ENCODE measurements at places on chromosomes 16 and 17.

- DNase-seq = no peak
These were observed 22.2 kb downstream of the TRPV3 start for GRCh38 chr17:3535253-3535995.

GRCh38 chr17:14605267-14605599 is 304.4 kb downstream of the HS3ST3B1 start:
- DNase-seq = no peak

DNA sequence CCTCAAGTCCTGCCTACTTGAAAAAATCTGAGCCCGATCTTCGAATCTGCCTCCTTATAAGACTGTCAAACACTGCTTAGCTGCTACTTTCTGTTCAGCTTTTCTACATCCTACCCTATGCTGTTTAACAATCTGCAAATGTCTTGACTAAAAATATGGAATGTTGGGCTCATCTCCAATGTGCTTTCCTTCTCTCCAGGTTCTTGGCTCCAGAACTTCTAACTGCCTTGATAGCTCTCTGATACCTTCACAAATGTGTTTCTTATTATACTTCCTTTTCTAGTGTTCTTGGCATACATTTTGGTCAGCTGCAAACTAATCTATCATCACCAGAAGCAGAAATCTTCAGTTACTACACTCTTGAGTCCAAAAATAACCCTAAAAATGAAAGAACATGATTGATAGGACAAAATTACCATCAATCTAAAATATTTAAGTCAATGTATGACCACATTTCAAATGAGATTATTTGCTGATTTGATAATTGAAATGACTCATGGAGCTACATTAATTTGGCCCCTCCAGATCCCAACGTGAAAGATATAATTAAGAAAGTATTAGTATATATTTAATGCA is 372.3 kb upstream of the MON1B start:
- no peak for DNase-seq

GRCh38 chr17:39527220-39527813 is 66.0 kb downstream of the CDK12 start:
- no peak for DNase-seq

DNA sequence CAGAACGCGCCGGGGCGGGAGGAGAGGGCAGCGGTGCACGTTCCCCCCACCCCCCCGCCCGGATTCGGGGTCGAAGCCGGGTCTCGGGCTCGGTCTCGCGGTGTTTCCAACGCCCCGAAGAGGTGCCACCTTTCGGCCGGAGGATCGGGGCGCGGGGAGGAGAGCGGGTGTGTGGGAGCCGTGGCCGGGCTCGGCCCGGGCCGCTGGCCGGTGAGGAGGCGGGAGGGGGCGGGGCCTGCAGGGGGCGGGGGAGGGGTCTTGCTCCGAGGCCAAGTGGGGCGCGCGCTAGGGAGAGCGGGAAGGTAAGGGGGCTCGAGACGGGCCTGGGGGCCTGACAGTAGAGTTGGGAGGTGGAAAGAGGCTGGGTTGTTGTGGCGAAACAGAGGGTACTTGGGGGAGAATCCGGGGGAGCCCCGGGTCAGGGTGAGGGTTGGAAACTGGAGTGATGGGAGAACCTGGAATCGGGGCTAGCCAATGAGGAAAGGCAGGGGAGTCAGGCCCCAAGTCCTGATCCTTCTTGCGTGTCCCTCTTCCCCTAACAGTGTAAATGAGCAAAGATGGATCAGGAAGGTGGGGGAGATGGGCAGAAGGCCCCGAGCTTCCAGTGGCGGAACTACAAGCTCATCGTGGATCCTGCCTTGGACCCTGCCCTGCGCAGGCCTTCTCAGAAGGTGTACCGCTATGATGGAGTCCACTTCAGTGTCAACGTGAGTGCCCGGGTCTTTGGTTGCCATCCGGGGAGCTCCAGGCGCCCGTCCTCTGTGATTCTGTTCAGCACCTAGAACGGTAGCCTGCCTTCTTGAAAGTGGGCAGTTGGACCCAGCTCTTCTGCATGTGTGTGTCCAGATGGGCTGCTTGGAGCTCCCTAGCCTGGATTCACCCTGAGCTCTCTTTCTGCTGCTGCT is 873 bp downstream of the SETD1A start:
- no peak for DNase-seq

DNA sequence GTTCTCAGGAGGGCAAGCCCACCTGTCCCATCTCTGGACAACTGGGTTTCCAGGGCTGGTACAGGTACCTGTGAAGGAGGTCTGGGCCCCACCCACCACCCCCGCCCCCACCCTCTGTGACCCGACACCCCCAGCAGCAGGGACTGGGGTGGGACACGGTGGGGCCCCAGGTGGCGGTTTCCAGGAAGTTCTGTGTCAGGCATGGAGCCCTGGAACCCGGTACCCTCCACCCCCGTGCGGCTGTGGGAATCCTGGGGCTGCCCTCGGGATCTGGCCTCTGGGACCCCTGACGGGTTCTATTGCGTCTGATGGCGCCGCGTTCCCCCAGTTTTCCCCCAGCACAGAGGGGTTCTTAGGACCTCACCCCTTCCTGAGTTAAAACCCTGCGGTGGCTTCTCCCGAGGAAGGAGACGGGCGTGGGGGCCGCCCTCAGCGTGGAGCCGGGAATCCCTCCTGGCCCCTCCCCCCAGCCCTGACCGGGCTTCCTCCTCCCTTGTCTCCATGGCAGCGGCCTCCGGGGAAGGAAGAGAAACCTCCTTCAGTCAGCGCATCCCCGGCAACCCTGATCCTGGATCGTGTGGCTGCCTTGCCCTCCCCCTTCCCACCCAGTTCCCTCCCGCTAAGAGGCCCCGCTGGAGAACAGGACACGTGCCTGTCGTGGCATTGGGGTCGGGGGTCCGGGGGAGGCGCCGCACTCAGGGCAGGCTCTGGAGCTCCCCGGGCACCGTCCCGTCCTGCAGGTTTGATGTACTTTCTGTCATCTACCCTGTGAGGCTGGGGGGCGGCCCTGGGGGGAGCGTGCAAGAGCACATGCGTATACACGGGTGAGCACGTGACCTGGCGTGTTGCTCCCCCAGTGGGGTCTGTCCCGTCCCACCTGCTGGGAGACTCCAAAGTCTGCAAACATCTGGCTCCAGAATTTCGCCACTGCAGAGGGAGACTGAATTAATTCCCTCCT is 30.3 kb downstream of the CACNA1H start:
- no peak for DNase-seq

Data from AG04449 (cell line).